ENCODE measurements at places on chromosomes 4 and X.

- DNase-seq, result no peak
Observed at GRCh38 chr4:120691536-120691935, 231.0 kb downstream of the PRDM5 start.

- no peak for DNase-seq
Observed at GRCh38 chrX:143570782-143571181, 53.5 kb upstream of the SPANXN3 start.

DNA sequence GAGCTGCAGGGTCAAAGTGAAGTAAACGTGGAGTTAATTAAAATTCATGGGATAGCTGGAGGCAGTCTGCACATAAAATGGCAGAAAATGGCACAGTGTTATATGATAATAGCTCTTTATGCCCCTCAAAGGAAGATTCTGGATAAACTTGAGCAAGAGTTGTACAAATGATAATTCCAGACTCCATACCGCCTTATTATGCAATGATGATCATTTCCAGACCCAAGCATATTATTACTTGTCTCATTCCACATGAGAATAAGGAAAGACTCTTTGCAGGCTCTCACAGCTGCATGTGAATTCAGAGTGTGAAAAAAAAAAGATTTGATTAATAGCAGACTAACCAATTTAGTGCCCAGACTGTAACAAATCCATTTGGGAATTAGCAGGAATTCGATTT, 105.4 kb downstream of the STK32B start:
- no peak for DNase-seq

- no peak for DNase-seq
Observed at GRCh38 chrX:151393514-151393913, 3.5 kb upstream of the VMA21 start.

DNA sequence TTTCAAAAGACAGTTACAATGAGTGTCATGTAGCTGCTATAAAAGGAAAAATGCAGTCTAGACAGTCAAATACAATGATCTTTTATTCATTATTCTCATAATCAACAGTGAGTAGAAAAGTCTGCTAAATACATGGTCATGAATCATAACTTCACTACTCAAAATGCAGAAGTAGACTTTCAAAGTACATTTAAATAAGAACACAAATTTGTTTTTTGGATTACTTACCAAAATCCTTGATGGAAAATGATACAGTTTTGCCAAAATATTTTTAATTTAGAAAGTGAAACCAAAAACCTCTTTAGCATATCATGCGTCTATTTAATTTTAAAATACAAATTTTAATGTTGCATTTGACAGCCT, 4.9 kb downstream of the ACSL4 start:
- no peak for DNase-seq

DNA sequence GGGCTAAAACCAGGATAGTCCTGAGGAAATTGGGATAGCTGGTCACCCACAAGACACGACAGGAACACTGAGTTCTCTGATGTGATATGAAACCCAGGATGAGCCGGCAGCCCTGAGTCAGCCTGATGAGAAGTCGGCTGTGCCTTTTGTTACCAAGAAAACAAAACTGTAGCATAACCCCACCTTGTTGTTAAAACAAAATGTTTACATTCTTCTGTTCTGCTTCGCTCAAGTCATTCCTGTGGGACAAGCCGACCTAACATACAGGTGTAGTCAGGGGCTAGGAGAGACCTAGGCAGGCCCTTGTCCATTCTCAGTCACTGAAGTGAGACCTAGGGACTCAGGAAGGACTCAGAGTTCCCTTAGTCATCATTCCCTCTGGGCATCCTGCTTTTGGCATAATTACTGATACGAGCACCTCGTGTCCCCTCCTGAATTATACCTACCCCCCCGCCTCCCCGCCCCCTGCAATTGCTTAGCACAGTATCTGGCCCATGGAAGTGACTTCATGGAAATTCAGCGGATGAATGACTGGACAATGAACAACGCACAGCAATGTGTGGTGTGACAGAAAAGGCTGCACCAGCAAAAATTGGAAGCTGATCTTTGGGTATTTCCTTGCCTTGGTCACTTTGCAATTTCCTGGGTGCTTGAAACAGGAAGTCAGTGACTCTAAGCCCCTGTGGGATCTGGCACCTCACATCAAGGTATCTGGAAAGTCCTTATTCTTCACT, 31.9 kb upstream of the TLR2 start:
- DNase-seq, result no peak

DNA sequence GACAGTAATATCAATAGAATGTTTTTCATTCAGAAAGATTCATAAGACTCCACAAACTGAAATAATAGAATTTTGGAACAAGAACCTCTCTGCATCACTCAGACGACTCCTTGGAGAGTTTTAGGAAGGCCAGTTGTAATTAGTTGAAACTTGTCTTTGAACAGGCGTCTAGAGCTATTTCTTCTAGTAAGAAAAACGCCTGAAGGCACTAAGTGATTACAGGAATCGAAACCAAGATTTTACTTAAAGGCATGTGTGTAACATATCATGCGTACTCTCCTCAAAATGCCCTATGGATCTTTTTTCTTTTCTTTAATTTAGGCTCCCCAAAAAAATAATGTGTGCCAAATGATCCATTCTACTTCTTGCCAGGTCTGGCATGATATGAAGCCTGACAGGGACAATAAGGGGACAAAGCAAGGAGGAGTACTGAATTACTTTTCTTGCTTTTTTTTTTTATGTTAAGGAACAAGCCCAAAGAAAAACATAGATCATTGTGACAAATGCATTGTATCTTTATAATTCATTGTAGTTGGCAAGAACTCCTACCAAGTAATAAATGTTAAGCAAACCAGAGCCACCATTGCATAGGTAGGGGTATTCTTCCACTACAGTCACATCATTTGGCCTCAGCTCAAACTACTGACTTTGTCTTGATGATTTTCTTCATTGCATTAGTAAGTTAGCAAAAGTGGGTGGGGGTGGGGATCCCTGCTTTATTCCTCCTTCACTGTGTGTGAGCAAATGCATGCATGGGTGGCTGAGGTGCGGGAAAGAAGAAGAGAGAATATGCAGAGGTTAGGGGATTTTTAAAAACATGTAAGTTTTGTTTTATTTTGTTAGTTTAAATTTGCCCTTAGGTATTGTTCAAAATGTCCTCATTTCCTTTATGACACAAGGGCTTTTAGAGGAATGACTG, 79.9 kb upstream of the ATOH1 start:
- DNase-seq, result no peak

GRCh38 chrX:45801554-45801953, 600.9 kb upstream of the DIPK2B start:
- peak; percentile 55 for DNase-seq

- DNase-seq, result no peak
Observed at GRCh38 chr4:35250331-35250730, 994.0 kb downstream of the ARAP2 start.

GRCh38 chrX:52263417-52263816, 78.7 kb downstream of the MAGED4 start:
- DNase-seq, result no peak

- DNase-seq, result no peak
Observed at GRCh38 chr4:181376058-181376457, 867.1 kb upstream of the TENM3 start.

DNA sequence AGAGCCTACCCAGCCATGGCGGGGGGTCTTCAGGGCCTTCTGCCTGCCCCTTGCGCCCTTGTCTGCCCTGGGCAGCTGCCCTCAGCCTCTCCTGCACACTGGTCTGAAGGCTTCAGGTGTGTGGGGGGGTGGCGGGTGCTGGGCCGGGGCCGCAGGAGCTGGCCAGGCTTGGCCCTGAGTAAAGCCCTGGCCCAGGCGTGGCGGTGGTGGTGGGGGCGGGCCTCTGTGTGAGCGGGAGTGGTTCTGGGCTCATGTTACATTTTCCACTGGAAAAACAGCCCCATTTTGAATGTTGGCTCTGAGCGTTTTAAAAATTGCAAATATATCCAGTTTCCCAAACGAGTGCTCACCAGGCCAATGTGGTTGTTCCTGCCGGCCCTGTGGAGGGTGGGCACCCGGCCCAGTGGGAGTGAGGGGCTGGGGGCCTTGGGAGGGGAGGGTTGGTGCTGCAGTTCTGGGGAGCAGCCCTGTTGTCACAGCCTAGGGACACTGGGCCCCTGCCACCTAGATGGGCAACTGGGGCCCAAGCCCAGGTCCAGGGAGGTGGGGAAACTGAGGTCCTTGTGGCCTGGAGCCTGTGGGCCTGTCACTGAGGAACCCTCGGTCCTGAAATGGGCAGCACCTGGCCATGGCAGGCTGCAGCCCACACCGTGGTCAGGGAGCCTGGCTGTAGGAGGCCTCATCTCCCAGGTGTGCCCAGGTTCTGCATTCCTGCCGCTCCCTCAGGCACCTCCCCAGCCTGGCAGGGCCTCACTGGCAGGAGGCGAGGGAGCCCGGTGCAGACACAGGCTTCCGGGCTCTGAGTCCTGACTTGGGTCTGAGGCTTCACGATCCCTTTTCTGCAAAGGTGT, 28.3 kb downstream of the FGFRL1 start:
- DNase-seq, result no peak

- DNase-seq, result no peak
Observed at GRCh38 chr4:3835527-3836405, 69.6 kb downstream of the ADRA2C start.

DNA sequence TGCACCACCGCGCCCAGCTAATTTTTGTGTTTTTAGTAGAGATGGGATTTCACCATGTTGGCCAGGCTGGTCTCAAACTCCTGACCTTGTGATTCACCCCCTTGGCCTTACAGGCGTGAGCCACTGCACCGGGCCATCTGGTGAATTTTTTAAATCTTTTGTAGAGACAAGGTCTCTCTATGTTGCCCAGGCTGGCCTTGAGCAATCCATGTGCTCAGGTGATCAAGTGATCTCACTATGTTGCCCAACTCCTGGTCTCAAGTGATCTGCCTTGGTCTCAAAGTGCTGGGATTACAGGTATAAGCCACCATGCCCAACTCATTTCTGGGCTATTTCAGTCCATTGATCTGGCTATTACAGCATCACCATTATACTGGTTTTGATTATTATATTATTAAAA, 22.2 kb upstream of the GALNT7 start:
- no peak for DNase-seq

DNA sequence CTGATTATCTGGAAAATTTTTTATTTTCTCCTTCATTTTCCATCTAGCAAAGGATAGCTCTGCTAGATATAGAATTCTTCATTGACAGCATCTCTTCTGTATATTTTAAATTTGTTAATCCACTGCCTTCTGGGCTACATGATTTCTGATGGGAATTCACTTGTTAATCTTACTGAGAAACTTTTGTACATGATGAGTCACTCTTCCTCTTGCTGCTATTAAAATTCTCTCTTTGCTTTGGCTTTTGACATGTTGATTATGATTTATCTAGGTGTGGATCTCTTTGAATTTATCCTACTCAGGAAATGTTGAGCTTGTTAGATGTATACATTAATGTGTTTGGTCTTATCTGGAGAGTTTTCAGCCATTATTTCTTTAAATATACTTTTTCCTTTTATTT, 27.5 kb downstream of the OR13H1 start:
- no peak for DNase-seq

- DNase-seq, result no peak
Observed at GRCh38 chrX:12330841-12331240, 192.6 kb downstream of the FRMPD4 start.

- DNase-seq, result no peak
Observed at GRCh38 chr4:112952313-112952700, 97.1 kb upstream of the ANK2 start.

GRCh38 chr4:99022566-99022965, 27.0 kb downstream of the METAP1 start:
- DNase-seq, result no peak

DNA sequence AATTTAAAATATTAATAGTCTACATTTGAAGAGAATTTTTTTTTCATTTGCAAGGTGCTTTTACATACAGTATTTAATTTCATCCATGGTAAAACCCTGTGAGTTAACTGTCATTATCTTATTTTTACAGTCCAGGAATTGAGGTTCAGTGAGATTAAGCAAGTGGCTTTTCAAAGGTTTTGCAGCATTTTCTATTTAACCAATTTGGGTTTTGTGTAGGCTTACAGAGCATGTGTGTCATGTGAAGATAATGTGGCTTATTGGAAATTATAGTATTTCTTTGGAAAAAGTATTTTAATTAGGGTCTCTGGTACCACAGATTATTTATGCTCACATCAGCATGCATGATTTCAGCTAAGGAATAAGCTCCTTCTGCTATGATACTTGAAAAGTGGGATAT, 4.5 kb downstream of the XK start:
- no peak for DNase-seq

GRCh38 chr4:10151182-10151581, 34.6 kb upstream of the WDR1 start:
- DNase-seq, result no peak

GRCh38 chrX:68995386-68995779, 166.6 kb downstream of the EFNB1 start:
- DNase-seq, result no peak

- DNase-seq, result no peak
Observed at GRCh38 chrX:45447331-45447730, 246.7 kb upstream of the DIPK2B start.

DNA sequence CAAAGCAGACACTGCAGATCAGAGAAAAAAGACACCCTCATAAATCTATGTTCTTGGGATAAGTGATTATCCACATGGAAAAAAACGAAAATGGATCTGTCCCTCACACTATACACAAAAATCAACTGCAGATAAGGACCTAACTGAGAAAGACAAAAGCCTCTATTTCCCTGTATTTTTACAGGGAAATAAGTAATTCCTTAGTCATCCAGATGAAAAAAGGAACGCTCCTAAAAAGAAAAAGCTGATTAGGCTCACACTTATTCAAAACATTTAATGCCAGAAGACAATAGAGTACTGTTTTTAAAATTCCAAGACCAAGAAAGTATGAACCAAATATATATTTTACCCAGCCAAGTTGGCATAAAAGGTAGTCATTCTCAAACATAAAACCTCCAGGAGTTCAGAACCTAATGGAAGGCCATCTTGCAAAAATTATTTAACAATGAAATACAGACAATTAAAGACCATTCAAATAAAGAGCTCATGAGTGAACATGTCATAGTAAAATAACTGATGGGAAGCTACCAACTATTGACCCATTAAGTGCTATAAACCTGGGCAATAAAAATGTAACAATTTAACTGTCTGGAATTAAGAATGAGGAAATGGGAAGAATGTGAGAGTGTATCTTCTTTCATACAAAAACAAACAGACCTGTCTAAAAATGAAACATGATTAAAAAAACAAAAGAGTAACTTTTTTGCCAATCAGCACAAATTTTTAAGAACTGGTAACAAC, 20.4 kb downstream of the PAPSS1 start:
- no peak for DNase-seq

GRCh38 chrX:39636481-39636880, 461.3 kb downstream of the BCOR start:
- DNase-seq, result no peak

DNA sequence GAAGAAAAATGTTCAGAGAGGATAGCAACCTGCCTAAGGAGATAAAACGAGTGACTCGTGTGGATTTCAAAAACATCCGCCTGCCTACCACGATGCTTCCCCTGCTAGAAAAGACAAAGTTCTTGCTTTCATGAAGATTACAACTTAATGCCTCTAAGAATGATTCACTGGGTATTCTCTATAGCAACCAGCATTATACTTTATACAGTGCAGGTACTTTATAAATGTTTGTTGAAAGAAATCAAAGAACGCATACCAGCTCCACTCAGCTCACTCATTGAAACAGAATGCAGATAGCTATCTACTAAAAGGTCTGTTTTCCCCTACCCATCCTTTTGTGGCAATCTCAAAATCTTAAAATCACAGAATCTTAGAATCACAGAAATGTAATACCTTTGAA, 33.7 kb downstream of the GASK1B start:
- no peak for DNase-seq

- no peak for DNase-seq
Observed at GRCh38 chrX:118928151-118928550, 46.3 kb upstream of the LONRF3 start.

Measured in kidney capillary endothelial cell (primary cell).